Frontal cortex (tissue), 4 donors: ENCODE measurements at places on chromosomes 1 and 21.

DNA sequence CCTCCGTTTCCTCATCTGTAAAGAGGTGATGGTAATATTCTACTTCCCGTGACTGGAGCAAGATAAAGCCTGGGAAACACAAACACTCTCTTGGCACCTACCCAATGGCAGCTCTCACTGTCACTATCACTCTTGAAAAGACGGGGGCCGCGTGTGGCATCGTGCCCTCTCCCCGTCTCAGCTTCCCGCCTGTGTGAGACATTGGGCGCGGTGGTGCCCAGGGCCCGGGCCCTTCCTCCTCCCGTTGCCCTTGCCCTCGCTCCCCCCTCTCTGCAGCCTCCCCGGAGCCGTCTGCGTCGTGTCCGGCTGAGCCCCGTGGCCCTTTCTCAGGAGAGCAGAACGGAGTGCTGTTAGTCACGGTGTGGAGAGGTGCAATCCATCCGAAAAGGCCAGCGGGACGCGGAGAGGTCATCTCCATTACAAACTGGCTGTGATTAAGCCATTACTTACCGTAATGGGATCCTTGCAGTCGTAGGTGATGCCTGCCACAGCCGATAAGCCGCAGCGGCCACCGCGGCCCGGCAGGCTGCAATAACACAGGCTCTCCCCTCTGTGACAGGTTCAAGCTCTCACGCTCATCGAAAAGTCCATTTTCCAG is 156.4 kb upstream of the ZC3H12A start:
- no peak for DNase-seq

- no peak for DNase-seq
Observed at GRCh38 chr1:183281039-183281438, 95.0 kb downstream of the LAMC2 start.

- DNase-seq, result no peak
Observed at GRCh38 chr1:147821883-147822282, 61.5 kb upstream of the GJA5 start.

- DNase-seq, result no peak
Observed at GRCh38 chr21:44925378-44925755, 4.7 kb upstream of the ITGB2 start.

DNA sequence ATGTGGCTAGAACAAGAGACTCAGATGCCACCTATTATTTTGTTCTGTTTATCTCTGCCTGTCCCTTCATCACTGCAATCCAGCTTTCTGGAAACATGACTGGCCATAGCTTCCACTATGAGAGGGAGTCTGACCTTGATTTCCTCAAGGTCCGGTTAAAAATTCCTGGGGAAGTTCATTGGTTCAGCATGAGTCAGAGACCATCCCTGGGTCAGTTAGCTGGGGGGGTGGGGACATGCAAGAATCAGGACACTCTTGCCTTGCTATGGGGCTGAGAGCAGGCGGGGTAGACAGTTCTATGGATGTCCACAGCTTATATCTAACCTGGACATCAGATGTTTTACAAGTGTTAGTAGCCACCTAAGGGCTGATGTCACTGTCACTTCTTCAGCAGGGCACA is 81.1 kb downstream of the TENT5C start:
- no peak for DNase-seq

GRCh38 chr1:60823151-60823550 is 259.2 kb upstream of the NFIA start:
- DNase-seq, result no peak
